ENCODE measurements at places on chromosomes 3 and 15. TPM values are rescaled to one million over a fixed set of nuclear protein-coding genes. Genes with fewer than 3 reads are reported as not detected.
A peak's percentile ranks its signal among the peaks of the same experiment; 100 is the strongest.

- no peak for DNase-seq
Measured at GRCh38 chr3:13277860-13278531, 142.1 kb downstream of the NUP210 start.

NMD3 gene
- 34.5 TPM for polyA plus RNA-seq

GRCh38 chr3:144556392-144556791 lies 584.8 kb downstream of the DIPK2A start:
- DNase-seq: no peak

DNA sequence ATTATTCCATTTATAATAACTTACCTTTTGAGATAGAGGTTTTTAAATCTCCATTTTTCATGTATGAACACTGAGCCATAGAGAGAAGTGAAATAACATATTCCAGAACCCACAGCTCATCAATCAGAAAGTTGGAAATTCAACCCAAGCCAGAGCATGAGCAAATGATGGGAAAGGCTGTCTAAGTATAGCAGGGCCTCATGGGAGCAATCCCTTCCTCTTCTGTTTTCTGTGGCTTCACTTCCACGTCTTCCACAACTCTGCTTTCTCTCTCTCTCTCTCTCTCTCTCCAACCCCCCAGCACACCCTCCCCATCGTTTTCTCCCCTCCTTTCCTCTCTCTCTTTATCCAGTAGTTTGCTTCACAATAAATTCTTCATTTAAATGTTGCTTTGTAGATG lies 14.8 kb upstream of the IL1RAP start:
- no peak for DNase-seq

PLEKHO2 gene
- 13.2 TPM for polyA plus RNA-seq

DNA sequence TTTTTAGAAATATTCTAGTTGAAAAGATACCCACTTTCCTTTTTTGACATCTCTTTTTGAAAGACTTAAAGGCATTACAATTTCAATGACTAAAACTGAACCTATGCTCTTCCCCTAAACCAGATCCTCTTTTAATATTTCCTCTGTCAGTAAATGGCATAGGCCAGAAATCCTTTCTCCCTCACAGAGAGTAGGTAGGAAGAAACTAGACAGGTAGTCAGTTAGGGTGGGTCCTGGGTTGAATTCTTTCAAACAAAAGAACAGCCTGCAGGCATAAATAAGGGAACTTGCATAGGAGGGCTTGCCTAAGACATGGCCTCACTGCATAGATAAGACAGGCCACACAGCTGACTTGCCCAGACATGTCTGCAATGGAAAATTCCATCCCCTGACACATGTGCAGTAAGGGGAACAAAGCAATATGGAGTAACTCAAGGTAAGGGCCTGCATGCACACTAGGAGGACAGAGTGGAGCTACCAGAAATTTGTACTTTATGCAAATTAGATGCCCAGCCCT lies 23.1 kb downstream of the PLSCR5 start:
- DNase-seq: no peak

DNA sequence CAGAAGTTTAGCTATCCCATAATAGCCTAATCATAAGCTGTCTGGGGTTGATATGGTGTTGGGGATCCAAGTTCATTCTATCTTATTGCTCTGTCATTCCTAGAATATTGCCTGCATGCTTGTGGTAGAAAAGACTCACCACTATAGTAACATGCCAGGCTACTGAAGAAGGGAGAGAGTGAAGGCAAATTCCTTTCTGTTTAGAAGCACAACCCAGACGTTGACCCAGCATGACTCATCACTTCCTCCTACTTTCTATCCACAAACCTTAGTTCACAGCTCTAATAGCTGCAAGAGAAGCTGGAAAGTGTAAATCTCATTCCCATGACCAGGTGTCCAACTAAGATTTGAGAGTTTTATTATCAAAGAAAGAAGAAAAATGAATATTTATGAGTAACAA lies 57.8 kb upstream of the NMD3 start:
- no peak for DNase-seq

TF gene
- polyA plus RNA-seq: 591 TPM

GRCh38 chr3:11170052-11170770 lies 15.9 kb downstream of the HRH1 start:
- no peak for DNase-seq

- no peak for DNase-seq
Measured at GRCh38 chr15:81060907-81061306, 60.2 kb downstream of the TLNRD1 start.

DNA sequence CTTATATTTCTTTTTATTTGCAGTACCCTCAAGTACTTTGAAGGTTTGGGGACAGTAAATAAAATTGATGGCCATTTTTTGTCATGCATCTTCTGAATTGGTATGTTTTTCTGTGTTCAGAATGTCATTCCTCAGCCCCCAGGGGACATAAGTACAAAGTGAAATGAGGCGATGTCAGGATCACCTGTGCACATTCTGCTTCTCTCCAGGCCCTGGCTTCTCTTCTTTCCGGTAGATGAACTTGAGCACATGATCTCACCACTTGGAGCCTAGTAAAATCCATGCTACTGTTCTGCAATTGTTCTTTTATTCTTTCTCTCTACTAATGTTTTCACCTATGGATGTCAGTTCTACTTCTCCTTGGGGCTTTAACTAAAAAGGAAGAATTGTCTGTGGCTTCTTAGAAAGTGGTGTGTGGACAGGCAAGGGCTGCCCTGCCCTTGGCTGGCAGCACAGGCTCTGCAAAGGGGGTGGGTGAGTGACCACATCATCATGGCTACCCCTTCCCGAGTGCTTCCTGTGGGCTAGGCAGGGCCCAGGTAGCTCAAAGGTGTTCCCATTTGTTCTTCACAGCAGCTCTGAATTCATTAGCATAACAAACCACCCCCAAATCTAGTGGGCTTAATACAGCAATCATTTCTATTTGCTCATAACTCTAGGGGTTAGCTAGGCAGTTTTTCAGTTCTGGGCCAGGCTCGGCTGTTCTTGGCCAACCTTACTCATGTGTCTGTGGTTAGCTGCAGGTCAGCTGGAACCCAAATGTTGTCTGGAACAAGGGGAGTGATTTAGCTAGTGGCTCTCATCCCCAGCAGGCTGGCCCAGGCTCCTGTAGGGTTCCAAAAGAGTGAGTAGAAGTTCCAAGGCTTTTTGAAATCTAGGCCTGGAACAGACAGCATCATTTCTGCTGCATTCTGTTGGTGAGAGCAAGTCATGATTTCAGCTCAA lies 154.0 kb upstream of the CTDSPL start:
- no peak for DNase-seq

KLHL6 gene
- polyA plus RNA-seq: 1.6 TPM

DNA sequence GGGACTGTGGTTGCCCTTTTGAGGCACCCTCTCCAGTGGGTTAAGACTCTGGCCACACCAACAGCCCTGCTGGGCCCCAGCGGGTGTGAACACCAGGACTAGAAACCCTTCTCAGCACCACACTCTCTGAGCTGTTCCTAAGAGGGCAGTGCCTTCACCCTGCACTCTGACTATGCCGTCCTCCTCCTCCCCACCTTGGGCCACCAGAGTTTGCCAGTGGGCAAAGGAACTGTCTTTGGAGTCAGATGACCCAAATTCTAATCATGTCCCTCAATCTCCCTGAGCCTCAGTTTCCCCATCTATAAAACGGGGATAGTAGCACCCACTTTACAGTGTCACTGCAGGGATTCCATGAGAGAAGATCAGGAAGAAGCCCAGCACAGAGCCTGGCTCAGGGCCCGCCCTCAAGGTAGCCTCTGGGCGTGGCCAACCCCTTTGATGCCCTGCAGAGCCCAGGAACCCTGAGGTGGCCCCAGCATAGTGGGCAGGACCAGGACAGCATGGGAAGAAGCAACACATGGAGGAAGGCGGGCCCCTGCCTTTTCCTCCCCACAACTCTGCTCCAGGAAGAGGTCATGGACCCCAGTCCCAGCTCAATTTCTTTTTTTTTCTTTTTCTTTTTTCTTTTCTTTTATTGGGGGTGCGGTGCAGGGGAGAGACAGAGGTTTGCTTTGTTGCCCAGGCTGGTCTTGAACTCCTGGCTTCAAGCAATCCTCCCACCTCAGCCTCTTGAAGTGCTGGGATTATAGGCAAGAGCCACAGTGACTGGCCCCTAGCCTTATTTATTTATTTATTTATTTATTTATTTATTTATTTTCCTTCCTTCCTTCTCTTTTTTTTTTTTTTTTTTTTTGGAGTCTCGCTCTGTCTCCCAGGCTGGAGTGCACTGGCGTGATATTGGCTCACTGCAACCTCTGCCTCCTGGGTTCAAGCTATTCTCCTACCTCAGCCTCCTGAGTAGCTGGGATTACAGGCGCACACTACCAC lies 115.7 kb upstream of the LINGO1 start:
- DNase-seq: no peak

KIF7 gene
- 11.5 TPM for polyA plus RNA-seq

GRCh38 chr3:172557515-172558220 lies 34.4 kb upstream of the TNFSF10 start:
- no peak for DNase-seq

DNA sequence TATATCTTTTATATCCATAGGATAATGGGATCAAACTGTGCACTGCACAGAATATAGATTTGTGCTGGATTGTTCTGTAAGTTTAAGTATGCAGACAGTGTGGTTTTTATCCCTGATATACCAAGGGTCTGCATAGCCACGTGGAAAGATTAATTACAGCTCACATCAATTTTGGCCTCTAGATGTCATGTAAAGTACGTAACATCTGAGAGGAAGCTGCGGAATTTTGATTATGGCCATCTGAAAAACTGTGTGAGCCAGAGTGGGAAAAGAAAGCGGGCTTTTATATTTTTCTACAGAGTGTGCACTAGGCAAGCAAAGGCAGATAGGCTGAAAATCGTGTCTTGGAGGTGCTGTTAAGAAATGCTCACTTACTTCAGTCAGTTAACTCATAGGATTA lies 562.7 kb downstream of the GBE1 start:
- DNase-seq: no peak

GRCh38 chr15:40092979-40093869 lies 15.5 kb downstream of the BMF start:
- DNase-seq: no peak

DNA sequence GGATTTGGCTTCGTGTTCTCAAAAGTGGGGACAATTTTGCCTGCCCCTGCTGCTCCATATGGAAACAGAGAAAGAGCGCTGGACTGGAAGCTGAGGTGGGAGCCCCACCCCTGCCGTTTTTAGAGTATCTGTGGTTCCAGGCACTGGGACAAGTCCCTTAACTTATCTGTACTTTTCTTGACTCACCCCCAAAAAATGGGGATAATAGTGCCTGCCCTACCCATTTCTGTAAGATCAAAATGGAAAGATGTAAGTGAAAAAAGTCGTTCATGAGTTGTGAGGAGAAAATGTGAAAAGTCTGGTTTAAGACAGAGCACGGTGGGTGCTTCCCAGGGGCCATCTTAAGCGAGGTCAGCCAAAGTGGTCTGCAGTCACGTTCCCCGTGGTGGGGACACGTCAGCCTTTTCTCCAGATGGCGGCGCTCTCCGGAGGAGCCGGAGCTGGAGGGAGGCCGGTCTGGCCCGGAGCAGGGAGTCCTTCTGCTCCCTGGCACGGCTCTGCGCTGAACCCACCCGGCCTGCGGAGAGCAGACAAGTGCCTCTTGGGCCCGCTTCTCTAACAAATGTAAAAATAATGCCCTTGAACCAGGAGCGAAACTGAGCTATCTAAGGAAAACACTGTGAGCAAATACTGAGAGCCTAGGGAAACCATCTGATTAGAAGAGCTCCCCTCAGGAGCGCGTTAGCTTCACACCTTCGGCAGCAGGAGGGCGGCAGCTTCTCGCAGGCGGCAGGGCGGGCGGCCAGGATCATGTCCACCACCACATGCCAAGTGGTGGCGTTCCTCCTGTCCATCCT lies at the start of gene CLDN18:
Gene CLDN18 (plus strand): TSS at position 690 of the 797 bp plus-strand sequence. CDS start 61 bp downstream, at position 751.
- DNase-seq: no peak

DNA sequence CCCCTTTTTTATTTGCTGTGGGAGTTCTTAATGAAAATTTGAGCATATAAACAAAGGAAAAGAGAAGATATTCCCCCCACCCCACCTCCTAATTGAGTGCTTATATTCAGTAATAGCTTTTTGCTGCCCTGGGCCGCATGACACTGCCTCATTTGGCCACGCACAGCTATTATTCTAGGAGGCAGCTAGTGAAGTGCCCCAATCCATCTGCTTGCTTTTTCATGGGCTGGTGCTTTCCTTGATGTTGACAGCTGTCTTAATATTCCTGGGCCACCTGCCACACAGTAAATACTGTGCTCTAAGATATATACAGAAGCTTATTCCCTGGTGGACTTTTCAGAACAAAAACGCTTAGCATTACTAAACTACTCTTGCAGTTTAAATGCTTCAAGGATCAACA lies 3.8 kb upstream of the CRYBG3 start:
- DNase-seq: no peak

SPTBN5 gene
- polyA plus RNA-seq: 2.0 TPM

DNA sequence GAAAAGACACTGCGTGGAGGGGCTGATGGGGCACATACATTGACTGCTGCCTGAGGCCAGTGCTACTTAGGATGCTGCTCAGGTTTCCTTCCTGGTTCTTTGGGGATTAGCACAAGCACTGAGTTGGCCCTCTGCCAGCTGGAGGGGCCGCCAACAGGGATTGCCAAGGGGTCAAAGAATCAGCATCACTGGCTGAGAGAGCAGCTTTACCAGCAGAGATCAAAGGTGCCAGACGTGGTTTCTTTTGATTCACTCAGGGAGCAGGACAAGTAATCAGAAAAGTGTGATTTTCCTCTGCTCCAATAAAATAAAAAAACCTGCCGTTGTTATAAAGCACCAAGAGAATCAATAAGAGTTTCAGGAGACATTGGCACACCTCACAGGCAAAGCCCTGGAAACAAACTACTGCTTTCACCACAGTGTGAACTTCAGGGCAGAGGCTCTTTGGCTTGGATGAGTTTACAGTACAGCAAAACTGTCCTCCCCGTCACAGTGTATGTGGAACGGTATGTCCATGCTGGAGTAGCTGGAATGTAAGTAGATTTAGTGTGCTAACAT lies 45.8 kb upstream of the FSIP1 start:
- peak; percentile 89 for DNase-seq

- DNase-seq: no peak
Measured at GRCh38 chr3:49721596-49721895, 2.1 kb upstream of the AMIGO3 start.

DNA sequence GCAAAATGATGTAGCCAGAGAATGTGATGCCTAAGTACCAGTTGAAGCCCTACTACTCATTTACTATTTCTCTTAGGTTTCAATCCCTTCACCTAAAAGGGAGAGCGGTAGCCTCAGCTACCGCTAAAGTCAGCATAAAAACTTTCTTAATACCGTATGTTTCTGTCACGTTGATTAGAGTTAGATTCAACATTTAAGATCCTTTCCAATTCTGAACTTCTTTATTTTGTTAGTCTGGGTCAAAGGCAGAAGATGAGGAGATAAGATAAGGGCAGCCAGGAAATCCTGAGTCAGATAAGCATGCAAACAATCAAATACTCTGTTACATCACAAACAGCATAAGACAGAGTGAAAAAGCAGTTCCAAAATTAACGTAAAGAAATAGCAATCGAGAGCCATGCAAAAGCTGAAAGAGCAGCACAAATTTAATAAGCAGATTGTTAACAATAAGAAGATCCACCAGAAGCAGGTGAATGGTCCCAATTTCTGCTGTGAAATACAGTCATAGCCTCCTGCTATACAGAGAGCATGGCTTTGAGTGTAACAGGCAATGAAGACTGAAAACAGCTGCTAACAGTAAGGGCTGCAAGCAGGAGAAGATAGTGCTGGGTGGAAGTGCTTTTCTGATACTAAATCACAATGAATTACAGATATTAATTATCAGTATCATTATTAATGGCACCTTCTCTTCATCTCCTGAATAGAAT lies 3.0 kb downstream of the TMEM207 start:
- peak; percentile 59 for DNase-seq

GRCh38 chr15:61069394-61070075 lies 159.6 kb downstream of the RORA start:
- no peak for DNase-seq

AHSG gene
- polyA plus RNA-seq: 0.27 TPM

CFAP92 gene
- polyA plus RNA-seq: 4.5 TPM
